ENCODE measurements at places on chromosomes 3 and 15. TPM values are rescaled to one million over a fixed set of nuclear protein-coding genes. Genes with fewer than 3 reads are reported as not detected.

DNA sequence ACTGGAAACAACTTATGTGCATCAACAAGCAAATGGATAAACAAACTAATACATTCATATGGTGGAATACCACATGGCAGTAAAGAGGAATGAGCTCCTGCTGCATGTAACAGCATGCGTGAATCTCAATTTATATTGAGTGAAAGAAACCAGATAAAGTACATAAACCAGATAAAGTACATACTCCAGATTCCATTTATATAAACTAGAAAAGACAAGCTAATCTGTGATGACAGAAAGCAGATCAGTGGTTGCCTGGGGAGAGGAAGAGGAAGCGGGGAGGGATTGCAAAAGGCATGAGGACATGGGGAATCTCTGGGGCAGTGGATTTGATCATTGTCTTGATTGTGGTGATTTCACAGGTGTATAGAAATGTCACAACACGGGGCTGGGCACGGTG, 34.2 kb downstream of the LIMD1 start:
- DNase-seq, result no peak

- no peak for DNase-seq
These were observed 11.6 kb downstream of the KBTBD8 start for GRCh38 chr3:67009716-67010115.

DNA sequence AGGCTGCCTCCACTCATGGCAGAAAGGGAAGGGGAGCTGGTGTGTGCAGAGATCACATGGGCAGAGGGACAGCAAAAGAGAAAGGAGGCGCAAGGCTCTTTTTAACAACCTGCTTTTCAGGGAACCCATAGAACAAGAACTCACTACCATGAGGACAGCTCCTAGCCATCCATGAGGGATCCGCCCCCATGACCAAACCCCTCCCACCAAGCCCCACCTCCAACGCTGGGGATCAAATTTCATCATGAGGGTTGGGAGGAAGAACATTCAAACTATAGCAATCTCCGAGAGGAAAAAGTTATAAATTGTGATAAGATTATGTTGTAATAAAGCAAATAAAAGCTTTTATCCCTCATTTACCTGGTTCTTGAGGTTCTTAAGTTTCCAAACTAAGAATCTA, 84.7 kb upstream of the LMCD1 start:
- DNase-seq, result peak; percentile 16

SERINC4 gene
- 0.13 TPM for total RNA-seq

DNA sequence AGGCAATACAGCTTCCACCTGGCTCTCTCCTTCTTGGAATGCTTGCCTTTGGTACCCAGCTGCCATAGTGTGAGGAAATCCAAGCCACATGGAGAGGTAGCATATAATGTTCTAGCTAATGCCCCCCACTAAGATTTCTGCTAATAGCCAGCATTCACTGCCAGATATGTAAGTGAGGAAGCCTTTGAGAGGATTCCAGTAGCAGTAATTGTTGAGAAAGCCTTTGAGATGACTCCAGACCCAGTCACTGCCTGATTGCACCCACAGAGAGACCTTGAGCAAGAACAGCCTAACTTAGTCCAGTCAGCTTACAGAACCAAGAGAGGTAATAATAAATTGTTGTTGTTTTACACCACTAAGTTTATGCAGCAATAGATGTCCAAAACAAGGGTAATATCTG, 63.1 kb downstream of the STRIT1 start:
- DNase-seq, result no peak

TRH gene
- not detected for total RNA-seq

DNA sequence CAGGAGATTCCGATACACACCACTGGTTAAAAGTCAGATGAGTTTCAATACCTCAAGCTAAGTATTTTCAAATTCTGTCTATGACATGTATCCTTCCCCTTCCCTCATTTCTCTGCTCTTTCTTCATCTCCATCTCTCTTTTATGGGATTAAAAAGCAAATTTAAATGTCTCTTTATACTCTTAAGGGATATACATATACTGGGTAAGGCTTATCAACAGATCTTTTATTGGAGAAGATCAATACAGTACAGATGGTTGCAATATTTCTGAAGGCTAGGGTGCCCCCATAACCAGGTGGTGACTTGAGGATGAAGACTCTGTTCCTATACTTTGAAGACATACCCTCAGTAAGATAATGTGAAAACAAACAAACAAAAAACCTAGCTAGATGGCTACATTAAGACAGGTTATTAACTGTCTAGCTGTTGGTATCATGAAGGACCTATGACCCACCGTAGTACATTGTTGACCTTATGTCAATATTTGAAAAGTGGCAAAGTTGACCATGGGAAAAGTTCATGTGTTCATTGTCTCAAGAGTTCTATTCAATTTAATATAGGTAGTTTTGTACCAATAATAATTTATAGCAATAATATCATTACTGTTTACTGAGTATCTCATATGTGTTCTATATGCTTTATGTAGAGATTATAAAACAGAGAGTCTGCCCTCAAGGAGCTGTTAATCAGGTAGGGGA, 319.8 kb downstream of the LPP start:
- no peak for DNase-seq

DNA sequence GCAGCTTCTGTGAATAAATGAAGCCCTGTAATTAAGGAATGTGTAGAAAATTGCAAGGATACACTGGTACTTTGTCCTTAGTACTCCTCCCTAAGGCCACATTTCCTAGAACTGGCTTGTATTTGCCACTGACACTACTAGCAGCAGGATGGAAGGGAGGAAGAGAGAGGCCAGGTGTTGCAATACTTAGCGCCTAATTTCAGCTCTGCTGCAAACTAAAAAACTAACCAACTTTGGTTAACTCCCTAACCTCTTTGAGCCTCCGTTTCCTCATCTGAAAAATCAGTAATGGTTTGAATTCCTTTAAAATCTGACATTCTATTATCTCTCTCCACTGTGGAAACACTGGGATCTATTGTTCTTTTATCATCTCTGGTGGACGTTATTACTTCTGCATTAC, 257.0 kb downstream of the SV2B start:
- DNase-seq, result no peak

- DNase-seq, result peak; percentile 22
These were observed 957.1 kb downstream of the FHIT start for GRCh38 chr3:60294181-60294580.

GPR160 gene
- total RNA-seq, result 24.9 TPM

PPP1R14D gene
- total RNA-seq, result not detected

DNA sequence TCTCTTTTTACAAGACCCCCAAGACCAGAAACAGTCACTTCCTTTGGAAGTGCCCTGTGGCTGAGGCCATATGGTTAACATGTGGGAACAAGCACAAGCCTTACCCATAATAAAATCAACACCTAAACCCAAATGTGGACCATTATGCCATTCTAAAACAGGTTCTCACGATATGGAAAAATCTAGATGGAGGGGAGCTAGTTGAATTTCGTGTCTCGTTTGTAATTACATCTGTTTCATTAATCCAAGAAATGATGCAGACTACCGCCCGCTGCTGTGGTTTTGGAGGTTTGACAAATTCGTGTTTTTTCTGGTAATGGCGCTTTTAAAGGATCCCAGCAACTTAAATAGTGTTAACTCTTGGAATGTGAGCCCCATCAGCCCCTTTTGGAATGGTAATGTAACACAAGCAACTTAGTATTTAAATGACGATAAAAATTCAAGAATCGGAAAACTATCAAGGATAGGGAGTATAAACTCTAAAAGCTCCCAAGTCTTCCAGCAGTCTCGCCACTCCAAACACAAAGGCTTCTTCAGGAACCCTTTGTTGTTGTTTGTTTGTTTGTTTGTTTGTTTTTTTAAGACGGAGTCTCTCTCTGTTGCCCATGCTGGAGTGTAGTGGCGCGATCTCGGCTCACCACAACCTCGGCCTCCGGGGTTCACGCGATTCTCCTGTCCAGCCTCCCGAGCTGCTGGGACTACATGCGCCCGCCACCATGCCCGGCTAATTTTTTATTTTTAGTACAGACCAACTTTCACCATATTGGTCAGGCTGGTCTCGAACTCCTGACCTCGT, 1.1 kb downstream of the CNBP start:
- no peak for DNase-seq

DNA sequence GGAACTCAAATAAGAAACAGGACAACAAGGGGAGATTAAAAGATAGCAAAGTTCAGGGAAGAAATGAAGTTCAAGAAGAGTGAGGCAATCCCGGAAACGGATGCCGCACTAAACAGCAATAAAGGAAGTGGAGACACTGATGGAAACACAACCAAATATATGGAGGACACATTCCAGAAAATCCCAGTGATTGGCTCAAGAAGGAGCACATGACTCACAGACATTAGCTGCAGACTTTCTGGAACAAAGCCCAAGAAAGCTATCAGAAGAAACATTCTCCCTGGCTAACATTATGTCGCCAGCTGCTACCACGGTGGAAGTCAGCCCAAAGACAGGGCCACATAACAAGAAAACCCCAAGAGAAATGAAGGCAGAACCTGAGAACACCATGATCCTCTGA, 18.1 kb upstream of the VGLL4 start:
- no peak for DNase-seq

GRCh38 chr3:101124125-101124524, 130.9 kb upstream of the ABI3BP start:
- DNase-seq, result no peak

GRCh38 chr15:52552303-52552702, 16.5 kb downstream of the ARPP19 start:
- no peak for DNase-seq

TM4SF4 gene
- 0.94 TPM for total RNA-seq

GRCh38 chr15:60134609-60135008, 130.5 kb downstream of the FOXB1 start:
- DNase-seq, result no peak

GRCh38 chr3:157532529-157533297, 29.5 kb upstream of the VEPH1 start:
- DNase-seq, result no peak

- DNase-seq, result no peak
These were observed 43.9 kb upstream of the KLHL25 start for GRCh38 chr15:85838655-85839054.

GOLGA8R gene
- 6.3 TPM for total RNA-seq

ALDH1L1 gene
- total RNA-seq, result 60.0 TPM

GRCh38 chr3:156148946-156149381, 28.6 kb downstream of the KCNAB1 start:
- DNase-seq, result no peak

DNA sequence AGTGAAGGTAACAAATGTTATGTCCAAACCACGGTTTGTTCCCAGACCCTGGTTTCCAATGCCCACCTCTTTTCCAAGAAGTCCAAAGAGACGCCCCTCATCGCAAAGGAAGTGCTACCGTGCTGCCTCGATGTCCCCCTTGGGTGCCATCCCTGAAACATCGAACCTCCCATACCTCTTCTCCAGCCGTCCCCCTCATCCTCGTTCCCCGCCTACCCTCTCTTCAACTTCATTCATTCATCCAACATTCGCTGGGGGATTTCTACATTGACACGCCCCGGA, 467 bp downstream of the TIPIN start:
- no peak for DNase-seq

DNA sequence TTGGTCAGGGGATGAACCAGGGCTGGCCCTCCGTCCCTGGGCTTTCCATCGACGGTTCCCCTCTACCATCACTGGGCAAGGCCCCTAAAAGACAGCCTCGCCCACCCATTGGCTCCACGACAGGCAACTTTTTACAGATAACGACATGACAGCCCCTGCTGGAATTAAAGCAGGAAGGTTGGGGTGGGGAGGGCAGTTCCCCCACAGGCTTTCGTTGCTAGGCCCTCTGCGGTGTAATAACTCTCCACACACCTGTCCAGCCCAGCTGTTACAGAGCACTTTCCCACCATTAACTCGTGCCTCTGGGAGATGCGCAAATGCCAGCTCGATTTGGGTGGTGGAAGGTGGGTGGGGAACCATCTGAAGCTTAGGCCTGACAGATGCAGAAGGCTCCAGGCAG, 264.2 kb upstream of the TLE3 start:
- DNase-seq, result peak; percentile 25

IGSF11 gene
- 1.3 TPM for total RNA-seq

Measured in kidney (tissue), 22 donors.